ENCODE measurements at places on chromosomes 2 and 18.

DNA sequence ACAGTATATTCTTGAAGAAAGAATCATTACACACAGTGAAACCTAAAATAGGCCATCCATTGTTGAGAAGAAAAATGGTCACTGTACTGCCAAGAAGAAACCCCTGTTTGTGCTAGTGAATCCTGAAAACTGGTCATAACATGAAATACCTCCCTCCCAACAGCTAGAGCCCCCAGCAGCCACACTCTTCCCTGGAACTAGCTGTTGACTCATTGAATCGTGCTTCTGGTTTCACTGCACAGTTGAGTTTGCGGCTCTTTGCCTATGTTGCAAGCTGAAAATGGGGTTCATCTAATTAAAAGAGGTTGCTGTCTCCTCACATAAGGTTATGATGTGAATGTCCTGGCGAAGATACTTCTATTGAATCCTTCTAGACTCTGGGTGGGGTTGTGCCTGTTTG, 86.3 kb downstream of the UGGT1 start:
- no peak for DNase-seq

- no peak for DNase-seq
Measured at GRCh38 chr2:145186303-145186702, 666.4 kb upstream of the ZEB2 start.

DNA sequence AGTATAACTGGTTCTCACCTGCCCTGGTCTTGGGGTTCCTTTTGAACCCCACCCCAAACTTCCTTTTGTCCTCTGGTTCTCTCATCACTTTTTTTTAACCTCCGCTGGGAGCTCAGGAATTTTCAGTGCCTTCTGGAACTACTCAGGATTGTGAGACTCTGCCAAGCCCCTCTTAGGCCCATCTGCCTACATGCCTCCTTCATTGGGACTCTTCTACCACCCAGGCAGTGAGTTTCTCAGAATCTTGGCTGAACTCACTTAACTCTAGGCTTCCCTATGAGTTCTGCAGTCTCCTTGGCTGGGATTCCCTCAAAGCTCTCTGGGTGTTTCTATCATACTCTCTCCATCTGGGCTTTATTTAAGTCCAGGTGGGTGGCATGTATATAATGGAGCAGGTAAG, 86.3 kb downstream of the MDH1 start:
- no peak for DNase-seq

DNA sequence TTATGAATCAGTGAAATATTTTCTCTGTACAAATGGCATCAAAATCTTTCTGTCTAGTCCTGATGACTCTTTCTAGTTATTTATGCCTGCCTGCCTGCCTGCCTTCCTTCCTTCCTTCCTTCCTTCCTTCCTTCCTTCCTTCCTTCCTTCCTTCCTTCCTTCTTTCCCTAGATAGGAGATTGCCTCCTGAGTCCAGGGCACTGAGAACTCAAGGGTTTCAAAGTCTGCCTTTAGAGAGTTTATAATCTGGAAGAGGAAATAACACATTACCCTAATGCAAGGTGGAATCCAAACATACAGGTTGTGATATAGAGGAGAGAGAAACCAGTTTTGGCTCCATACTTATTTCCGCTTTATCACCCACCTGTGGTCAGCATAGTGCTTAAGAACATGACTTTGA, 98.1 kb upstream of the SERPINE2 start:
- DNase-seq: no peak

DNA sequence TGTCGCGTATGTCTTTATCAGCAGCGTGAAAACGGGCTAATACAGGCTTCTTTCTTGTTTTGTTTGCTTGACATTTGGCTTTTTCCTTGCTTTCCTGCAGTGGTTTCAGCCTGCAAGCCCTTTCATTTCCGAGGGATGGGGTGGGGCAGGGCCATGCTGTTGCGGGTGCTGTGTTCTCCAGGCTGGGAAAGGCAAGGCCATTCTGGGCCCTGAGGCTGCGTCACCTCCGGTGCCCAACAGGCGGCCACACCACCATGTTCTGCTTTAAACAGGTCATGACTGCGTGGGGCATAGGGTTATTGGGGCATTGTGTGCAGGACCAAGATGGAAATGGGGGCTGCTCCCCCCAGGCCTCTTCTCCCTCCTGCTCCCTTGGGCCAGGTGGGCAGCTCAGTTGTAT, 38.6 kb upstream of the PLB1 start:
- DNase-seq: no peak

DNA sequence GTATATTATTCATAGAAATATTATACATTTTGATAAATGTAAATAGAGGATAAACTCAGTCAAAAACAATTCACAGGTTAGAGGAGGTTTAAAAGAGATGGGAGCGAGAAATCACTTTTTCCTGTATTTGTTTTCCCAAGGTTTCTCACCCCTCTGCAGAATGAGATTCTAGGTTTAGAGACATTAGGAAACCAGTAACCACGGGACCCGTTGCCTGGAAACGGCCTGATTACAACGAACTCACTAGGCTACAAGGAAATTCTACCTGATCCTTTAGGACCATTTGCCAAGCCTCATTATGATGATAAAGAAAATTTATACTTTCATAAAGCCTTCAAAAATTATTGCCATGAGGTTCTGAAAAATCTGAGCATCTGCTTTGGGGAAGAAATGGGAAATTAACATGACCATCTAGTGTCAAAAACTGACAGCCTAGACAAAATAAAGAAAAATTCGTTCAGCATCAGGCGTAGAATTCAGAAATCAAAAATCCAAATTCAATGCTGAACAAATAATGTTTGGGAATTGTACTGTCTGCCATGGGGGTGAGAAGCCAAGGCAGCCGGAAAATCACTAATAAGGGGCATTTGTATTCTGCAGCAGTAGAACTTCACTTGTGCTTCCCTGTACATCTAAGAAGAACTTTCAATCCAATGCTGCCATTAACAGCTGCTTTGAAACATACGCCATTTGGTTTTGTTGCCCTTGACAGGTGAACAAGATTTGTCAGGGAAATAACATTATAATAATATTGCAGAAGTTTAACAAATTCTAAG, 262.3 kb downstream of the NRXN1 start:
- DNase-seq: no peak

- no peak for DNase-seq
Measured at GRCh38 chr2:138531913-138532312, 30.3 kb downstream of the SPOPL start.
